Cardiac septum (tissue), 1 donor: ENCODE measurements at places on chromosomes 2 and 18. TPM values are rescaled to one million over a fixed set of nuclear protein-coding genes. Genes with fewer than 3 reads are reported as not detected.

- no peak for DNase-seq
Observed at GRCh38 chr2:212109217-212109616, 429.4 kb downstream of the ERBB4 start.

Gene PAIP2B
- total RNA-seq: 30.7 TPM

DNA sequence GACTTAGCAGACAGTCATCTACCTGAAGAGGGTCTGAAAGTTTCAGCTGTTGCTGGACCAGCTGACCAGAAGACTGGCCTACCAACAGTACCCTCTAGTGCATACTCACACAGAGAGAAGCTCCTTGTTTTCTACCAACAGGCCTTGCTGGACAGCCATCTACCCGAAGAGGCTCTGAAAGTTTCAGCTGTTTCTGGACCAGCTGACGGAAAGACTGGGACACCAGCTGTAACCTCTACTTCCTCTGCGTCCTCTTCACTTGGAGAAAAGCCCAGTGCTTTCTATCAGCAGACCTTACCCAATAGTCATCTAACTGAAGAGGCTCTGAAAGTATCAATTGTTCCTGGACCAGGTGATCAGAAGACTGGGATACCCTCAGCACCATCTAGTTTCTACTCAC, 63.2 kb downstream of the ALMS1 start:
- DNase-seq: no peak

GRCh38 chr18:62464266-62464665, 58.6 kb upstream of the ZCCHC2 start:
- no peak for DNase-seq

GRCh38 chr2:109447776-109448175, 166.0 kb downstream of the SEPTIN10 start:
- DNase-seq: no peak

Gene MEP1B
- 0.13 TPM for total RNA-seq

GRCh38 chr2:126656431-126657147, 631 bp downstream of the GYPC start:
- DNase-seq: no peak

DNA sequence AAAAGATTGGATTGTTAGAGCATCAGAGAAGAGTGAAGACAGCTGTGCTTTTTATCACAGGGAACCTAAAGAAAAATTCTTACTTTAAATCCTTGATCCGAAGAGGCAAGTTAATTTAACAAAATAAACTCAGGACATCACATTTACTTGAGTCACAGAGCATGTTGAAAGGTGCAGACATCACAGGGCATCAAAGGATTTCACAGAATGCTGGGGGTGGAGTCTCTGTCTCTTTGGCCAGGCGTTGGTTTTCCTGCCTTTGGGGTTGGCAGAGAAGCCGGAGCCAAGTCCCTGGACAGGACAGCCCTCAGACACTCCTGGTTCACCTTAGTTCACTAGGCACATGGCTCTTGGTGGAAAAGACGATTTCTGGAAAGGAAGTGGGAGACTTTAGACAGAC, 56.3 kb downstream of the SH3RF3 start:
- no peak for DNase-seq

DNA sequence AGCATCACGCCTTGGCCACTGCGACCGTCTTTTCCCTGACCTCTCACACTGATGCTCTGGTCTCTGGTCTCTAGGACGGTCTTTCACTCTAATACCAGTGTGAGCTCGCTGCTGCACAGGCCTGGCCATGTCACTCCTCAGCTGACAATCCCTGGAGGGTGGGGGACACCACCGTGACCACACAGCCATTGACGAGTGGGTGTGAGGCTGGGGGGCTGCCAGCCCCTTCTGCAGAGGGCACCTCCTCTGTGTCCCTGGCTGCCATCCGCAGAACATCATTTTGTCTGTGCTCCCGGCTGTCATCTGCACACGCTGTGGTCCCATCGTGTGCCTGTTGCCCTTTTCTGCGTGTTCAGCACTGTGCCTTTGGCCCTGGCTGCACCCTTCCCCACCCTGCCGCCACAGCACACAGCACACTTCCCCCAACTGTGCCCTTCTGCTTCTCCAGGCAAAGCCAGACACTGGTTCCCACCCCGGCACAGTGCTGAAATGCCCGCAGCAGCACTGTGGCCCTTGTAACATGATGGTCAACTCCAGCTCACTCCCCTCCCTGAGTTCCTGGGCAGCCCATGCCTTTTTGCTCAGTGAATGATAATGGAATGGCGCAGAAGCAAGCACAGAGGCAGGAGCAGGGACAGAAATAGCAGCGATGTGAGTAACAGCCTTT, 30.4 kb upstream of the INHBB start:
- peak; percentile 24 for DNase-seq

Gene MPP4
- not detected for total RNA-seq

DNA sequence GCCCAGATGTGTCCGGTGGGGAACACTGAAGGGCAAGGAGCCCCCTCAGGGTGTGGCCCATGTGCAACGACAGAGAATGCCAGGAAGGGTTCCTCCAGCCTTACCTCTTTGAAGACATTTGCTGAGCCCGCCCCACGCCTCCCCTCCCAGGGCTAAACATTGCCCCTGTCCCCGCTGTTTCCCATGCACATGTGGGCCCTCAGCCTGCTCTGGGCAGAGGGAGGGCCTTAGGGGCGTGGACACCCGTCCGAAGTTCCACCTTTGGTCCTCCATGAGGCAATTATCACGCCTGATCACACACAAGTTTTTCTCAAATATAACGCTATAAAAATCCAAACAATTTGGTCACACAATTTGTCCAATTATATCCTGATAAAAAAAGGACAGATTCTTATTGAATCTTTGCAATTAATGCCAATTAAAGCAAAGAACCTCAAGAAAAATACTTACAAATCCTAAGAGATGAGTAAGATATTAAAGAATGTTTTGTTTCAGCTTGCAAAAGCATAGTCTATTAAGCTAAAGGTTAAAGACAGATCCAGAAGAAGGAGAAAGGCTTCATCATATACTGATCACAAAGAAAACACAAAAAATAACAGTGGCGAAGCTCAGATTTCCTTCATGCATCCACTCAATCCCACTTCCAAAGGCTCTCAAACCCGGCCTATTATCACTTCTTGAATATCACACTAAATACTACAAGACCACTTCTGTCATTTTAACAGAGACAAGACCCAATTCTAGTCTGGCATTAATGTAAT, 55.2 kb upstream of the LDLRAD4 start:
- DNase-seq: no peak

Gene ITPRID2
- 80.8 TPM for total RNA-seq

Gene NIF3L1
- total RNA-seq: 19.1 TPM

Gene COLEC12
- total RNA-seq: 5.5 TPM

GRCh38 chr2:200962811-200963123, 693 bp downstream of the ORC2 start:
- no peak for DNase-seq

Gene SLC5A7
- total RNA-seq: not detected

Gene REG1A
- not detected for total RNA-seq

GRCh38 chr2:235506291-235506996, 12.6 kb downstream of the AGAP1 start:
- DNase-seq: no peak

Gene MYO7B
- total RNA-seq: 0.78 TPM

Gene DOK1
- 3.9 TPM for total RNA-seq

GRCh38 chr2:233761040-233761769, 1.1 kb downstream of the UGT1A1 start:
- DNase-seq: no peak

Gene CRYGC
- not detected for total RNA-seq

DNA sequence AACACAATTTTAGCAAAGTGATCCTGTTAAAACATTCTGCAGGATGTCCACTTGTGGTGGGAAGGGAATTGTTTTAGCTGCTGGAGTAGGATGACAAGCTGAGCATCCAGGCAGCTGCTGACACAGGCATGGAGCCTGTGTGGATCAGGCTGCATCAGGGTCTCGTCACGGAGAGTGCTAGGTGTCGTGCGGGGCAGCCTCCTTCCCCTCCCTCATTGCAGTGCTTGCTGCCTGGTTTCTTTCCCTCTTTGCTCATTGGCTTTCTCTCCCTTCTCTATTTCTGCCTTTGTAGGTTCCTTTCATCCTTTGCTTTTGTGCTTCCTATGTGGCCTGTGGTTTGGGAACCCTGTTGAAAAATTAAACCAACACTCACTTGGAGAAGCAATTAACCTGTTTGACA, 172.9 kb downstream of the TPGS2 start:
- DNase-seq: no peak

GRCh38 chr2:138703242-138703641, 76.9 kb downstream of the NXPH2 start:
- DNase-seq: no peak

Gene COL6A3
- 89.5 TPM for total RNA-seq

Gene UGT1A4
- not detected for total RNA-seq

Gene PCARE
- 0.11 TPM for total RNA-seq

- no peak for DNase-seq
Observed at GRCh38 chr2:170238776-170239175, 60.8 kb downstream of the MYO3B start.

- no peak for DNase-seq
Observed at GRCh38 chr2:95333888-95334338, 36.8 kb downstream of the KCNIP3 start.

Gene CGREF1
- 0.48 TPM for total RNA-seq
